ENCODE measurements at places on chromosomes 16 and 17. TPM values are rescaled to one million over a fixed set of nuclear protein-coding genes. Genes with fewer than 3 reads are reported as not detected.

DNA sequence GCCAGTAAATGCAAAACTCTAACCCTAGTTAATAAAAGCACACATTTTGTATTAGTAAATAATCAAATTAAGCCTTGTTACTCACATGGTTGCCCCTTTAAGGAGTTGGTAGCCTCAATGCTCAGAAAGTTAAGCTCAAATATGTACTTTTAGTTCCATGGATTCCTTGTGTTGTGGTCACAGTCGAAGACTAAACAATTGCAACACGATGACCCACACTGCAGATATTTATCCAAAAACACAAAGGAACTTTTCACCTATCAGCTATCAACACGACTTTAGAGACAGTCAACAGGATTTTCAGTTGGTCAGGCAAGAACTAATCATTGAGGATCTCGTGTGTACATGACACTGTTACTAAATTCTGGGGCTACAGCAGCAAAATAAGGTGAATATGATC lies 47.4 kb upstream of the NUDT7 start:
- no peaks in the 10 kb centered on the region for H3K36me3 ChIP-seq
- no peak for DNase-seq
- no peak overlapping the region for H3K27ac ChIP-seq
- peaks cover 32% of the 10 kb centered on the region for H3K27me3 ChIP-seq
- H3K4me1 ChIP-seq: no peaks in the 10 kb centered on the region

- peaks cover 40% of the 10 kb centered on the region for H3K36me3 ChIP-seq
- H3K4me3 ChIP-seq: peak overlapping the region; percentile 22
- H3K27me3 ChIP-seq: no peaks in the 10 kb centered on the region
- H3K4me1 ChIP-seq: peaks cover 6% of the 10 kb centered on the region
- DNase-seq: peak; percentile 84
Measured at GRCh38 chr16:4402439-4403132, 13.8 kb downstream of the CORO7 start.

DNA sequence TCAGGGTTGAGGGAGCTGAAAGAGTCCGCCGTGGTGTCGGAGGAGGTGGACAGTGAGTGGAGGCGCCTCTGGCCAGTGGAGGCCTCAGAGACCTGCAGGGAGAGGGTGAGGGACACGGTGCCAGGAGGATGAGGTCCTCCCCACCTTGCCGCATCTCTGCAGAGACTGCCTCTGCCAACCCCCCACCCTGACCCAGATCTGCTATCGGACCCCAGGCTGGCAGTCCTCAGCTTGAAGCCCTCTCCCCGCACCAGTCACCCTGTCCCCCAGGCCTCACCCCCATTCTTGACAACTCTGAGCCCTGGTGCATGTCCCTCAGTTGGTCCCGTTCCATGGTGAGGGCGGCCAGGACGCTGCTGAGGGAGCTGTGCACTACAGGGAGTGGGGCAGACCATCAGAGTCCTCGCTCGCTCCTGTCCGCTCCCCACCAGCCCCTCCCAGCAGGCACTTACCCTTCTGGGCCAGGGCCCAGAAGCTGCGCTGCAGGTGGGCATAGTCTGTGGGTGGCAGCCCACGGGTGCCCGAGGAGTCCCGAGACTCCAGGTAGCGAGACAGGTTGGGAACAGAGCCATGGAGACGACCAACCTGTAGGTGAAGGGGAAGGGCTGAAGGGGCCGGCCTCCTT lies 5.4 kb downstream of the OSBPL7 start:
- peaks cover 13% of the 10 kb centered on the region for H3K4me1 ChIP-seq
- H3K36me3 ChIP-seq: peaks cover 67% of the 10 kb centered on the region
- no peak overlapping the region for H3K4me3 ChIP-seq
- H3K27ac ChIP-seq: no peak overlapping the region
- no peak for DNase-seq

The RAB11FIP4 gene
- total RNA-seq: 8.3 TPM

DNA sequence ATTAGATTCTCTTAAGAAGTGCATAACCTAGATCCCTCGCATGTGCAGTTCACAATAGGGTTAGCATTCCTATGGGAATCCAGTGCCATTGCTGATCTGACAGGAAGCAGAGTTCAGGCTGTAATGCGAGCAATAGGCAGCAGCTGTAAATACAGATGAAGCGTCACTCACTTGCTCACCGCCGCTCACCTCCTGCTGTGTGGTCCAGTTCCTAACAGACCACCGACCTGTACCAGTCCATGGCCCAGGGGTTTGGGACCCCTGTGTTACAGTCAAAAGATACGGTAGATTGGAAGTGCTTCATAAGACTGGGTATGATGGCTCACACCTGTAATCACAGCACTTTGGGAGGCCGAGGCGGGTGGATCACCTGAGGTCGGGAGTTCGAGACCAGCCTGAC lies 2.8 kb downstream of the STAT5A start:
- H3K4me3 ChIP-seq: no peak overlapping the region
- peaks cover 24% of the 10 kb centered on the region for H3K36me3 ChIP-seq
- DNase-seq: no peak
- peaks cover 56% of the 10 kb centered on the region for H3K4me1 ChIP-seq
- no peaks in the 10 kb centered on the region for H3K27me3 ChIP-seq
- peak overlapping the region; percentile 27 for H3K27ac ChIP-seq

The SPNS3 gene
- total RNA-seq: 1.7 TPM

The TERB1 gene
- not detected for total RNA-seq

DNA sequence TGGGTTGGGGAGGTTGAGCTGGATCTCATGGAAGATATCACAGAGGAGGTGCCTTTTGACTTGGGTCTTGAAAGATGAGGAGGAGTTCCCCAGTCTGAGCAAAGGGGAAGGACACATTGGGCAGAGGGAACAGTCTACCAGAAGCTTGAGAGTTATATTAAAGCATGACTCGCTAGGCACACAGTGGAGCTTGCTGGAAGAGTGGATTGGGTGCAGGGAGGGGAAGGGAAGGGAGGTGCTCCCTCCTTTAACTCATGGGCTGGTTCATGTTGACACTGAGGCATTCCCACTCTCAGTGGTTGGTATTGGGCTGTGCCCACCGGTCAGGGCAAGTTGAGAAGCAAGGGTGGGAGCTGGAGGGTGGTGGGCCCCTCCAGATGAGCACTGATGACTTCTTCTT lies 5.9 kb downstream of the TMEM98 start:
- peaks cover 40% of the 10 kb centered on the region for H3K27me3 ChIP-seq
- no peak for DNase-seq
- no peak overlapping the region for H3K27ac ChIP-seq
- H3K36me3 ChIP-seq: no peaks in the 10 kb centered on the region
- peaks cover 6% of the 10 kb centered on the region for H3K4me1 ChIP-seq

GRCh38 chr16:88705801-88706228 lies 393 bp downstream of the RNF166 start:
- peaks cover 68% of the 10 kb centered on the region for H3K4me1 ChIP-seq
- peak overlapping the region; percentile 93 for H3K27ac ChIP-seq
- H3K4me3 ChIP-seq: peak overlapping the region; percentile 99

GRCh38 chr17:35006345-35006744 lies 26.0 kb downstream of the LIG3 start:
- H3K27me3 ChIP-seq: no peaks in the 10 kb centered on the region
- no peak for DNase-seq
- peaks cover 64% of the 10 kb centered on the region for H3K36me3 ChIP-seq
- H3K27ac ChIP-seq: no peak overlapping the region
- peaks cover 24% of the 10 kb centered on the region for H3K4me1 ChIP-seq
- H3K4me3 ChIP-seq: no peak overlapping the region

GRCh38 chr16:77744141-77744540 lies 21.8 kb downstream of the NUDT7 start:
- DNase-seq: no peak
- no peaks in the 10 kb centered on the region for H3K27me3 ChIP-seq
- H3K4me1 ChIP-seq: no peaks in the 10 kb centered on the region
- H3K27ac ChIP-seq: no peak overlapping the region
- no peak overlapping the region for H3K4me3 ChIP-seq

DNA sequence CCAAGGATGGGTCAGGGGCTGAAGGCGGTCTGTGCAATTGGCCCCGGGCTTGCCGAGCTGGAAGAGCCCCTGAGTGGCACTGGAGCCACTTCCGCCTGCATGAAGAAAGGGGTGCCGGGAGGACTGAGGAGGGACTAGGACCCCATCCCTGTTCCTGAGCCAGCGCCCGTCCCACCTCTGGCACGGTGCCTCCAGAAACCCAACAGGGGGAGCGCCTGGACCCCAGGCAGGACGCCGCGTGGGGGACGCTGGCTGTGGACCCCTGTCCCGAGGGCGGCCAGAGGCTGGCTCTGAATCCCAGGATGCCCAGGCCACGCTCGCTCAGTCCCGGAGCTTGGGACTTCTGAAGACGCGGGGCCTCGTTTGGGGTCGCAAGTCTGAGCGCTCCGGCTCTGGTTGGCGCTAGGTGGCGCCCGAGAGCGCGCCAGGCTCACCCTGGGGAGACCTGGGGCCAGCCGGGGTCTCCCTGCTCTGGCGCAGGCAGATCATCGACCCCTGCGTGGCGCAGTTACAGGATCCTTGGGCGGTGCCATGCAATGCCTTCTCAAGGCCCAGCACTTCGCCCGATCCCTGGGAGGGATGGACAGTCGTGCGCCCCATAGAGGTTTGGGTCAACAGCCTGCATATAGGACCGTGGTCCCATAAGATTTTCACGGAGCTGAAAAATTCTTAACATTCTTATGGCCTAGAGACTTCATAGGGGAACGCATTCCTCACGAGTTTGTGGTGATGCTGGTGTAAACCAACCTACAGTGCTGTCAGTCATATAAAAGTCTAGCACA lies 58.5 kb upstream of the CREBBP start:
- DNase-seq: peak; percentile 43
- no peaks in the 10 kb centered on the region for H3K27me3 ChIP-seq
- H3K27ac ChIP-seq: no peak overlapping the region
- H3K4me1 ChIP-seq: peaks cover 11% of the 10 kb centered on the region

DNA sequence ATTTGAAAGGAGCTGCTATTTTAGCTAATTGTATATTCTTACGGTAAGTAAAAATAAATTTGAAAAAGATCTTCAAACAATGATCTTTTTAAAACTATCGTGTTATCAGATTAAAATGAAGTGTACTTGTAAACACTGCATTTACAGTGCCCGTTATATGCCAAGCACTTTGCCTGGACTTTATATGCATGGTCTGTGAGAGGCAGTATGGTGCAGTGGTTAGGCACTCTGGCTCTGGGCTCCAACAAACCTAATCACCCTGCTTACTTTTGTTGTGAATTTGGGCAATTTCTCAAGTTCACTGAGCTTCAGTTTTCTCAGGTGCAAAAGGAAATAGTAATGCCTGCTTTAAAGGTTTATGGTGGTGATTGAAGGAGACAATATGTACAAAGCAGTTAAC lies 1.4 kb downstream of the PMP22 start:
- no peaks in the 10 kb centered on the region for H3K27me3 ChIP-seq
- DNase-seq: no peak
- H3K4me3 ChIP-seq: peak overlapping the region; percentile 90
- H3K36me3 ChIP-seq: peaks cover 15% of the 10 kb centered on the region

DNA sequence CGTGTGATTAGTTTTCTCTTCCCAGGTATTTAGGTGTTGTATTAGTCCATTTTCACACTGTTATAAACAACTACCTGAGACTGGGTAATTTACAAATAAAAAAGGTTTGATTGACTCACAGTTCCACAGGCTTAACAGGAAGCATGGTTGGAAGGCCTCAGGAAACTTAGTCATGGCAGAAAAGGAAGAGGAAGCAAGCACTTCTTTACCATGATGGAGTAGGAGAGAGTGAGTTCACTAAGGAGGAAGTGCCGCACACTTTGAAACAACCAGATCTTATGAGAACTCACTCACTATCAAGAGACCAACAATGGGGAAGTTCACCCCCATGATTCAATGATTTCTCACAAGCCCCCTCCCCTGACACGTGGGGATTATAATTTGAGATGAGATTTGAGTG lies 1343.7 kb upstream of the GOT2 start:
- H3K27ac ChIP-seq: no peak overlapping the region
- H3K4me1 ChIP-seq: no peaks in the 10 kb centered on the region
- DNase-seq: no peak
- H3K36me3 ChIP-seq: no peaks in the 10 kb centered on the region

The CRYBA1 gene
- not detected for total RNA-seq

DNA sequence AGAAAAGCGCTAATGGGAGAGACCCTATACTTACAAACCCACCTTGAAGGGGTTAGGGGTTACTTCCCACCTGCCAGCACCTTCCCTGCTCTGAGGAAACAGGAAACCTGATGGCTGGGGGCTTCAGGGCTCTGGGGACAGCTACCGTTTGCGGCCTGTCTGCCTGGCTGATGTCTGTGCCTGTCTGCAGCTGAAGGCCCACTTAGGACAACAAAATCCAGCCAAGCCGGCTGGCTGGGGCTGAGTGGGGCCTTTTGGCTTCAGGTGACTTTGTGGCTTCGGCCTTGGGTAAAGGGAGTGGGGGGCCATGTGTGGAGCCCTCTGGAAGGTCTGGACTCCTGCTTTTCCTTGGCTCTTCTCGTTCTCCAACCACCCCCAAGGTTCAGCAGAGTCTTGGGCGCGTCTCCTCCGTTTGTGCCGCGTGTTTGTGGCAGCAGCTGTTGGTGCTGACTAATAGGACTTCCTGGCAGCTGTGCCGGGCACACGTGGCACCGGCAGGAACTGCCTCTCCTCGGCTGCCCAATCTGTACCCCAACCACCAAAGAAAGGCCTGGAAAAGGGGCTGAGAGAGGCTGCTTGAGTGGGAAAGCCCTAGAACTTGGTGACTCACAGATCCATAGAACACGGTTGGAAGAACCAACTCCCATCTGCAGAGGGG lies 186.7 kb downstream of the MSI2 start:
- DNase-seq: peak; percentile 45
- H3K27ac ChIP-seq: peak overlapping the region; percentile 59
- no peaks in the 10 kb centered on the region for H3K27me3 ChIP-seq
- no peak overlapping the region for H3K4me3 ChIP-seq
- no peaks in the 10 kb centered on the region for H3K36me3 ChIP-seq
- peaks cover 71% of the 10 kb centered on the region for H3K4me1 ChIP-seq

The TNFRSF13B gene
- not detected for total RNA-seq

Measured in left ventricle myocardium inferior (tissue), 1 donor.